ENCODE measurements at places on chromosomes 5 and 9. TPM values are rescaled to one million over a fixed set of nuclear protein-coding genes. Genes with fewer than 3 reads are reported as not detected.

The FCN2 gene
- total RNA-seq = not detected

The C5orf24 gene
- 40.5 TPM for total RNA-seq

The PCDHGA11 gene
- 10.2 TPM for total RNA-seq

The SNCB gene
- total RNA-seq = not detected

The ASS1 gene
- total RNA-seq = 321 TPM

The IL31RA gene
- 0.18 TPM for total RNA-seq

The DCTN3 gene
- 101 TPM for total RNA-seq

The CDC20B gene
- total RNA-seq = not detected

The SELENOP gene
- total RNA-seq = 25.3 TPM

The DOCK8 gene
- total RNA-seq = 0.36 TPM

The ZNF300 gene
- total RNA-seq = 4.5 TPM

The AJM1 gene
- 2.7 TPM for total RNA-seq

Data from cardiac atrium fibroblast (primary cell).